ENCODE measurements at places on chromosomes 5 and 9. TPM values are rescaled to one million over a fixed set of nuclear protein-coding genes. Genes with fewer than 3 reads are reported as not detected.

DNA sequence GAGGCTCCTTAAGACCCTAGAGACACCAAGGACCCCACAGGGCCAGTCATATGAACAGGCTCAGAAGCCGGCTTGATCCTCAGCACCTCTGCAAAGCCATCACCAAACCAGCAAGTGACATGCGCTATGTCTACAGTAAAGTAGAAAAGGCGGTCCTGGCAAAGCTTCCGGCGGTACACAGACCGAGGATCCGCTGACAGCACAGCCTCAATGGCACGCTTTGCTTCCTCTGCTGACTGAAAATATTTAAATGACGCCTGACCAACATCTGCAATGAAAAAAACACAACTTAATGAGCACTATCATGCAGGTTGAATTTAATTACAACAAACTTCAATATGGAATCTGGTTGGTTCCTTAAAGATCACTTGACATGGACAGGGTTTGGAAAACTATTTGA lies 17.6 kb downstream of the TRMO start:
- no peak for DNase-seq
- H3K36me3 ChIP-seq: peaks cover 23% of the 10 kb centered on the region
- no peaks in the 10 kb centered on the region for H3K27me3 ChIP-seq
- no peak overlapping the region for H3K27ac ChIP-seq

DNA sequence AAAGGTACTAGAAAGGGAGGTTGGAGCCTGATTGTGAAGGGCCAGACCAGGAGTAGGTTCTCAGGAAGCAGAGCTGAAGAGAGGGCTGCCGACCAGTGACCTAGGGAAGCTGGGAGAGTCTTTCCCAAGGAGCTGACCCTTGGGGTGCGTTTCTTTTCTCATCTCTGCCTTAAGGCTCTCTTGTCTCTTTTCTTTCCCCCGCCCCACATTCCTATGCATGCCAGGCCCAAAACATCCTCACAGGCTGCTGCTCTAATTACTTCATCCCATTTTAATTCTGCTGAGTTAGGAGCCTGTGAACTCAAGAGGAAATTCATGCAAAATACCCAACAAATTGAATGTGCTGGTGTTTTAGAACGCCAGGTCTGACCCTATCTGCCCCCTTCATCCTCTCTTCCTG lies 46.9 kb upstream of the HSPA9 start:
- peak overlapping the region; percentile 4 for H3K4me3 ChIP-seq
- H3K4me1 ChIP-seq: peaks cover 10% of the 10 kb centered on the region
- no peaks in the 10 kb centered on the region for H3K27me3 ChIP-seq
- H3K36me3 ChIP-seq: no peaks in the 10 kb centered on the region

DNA sequence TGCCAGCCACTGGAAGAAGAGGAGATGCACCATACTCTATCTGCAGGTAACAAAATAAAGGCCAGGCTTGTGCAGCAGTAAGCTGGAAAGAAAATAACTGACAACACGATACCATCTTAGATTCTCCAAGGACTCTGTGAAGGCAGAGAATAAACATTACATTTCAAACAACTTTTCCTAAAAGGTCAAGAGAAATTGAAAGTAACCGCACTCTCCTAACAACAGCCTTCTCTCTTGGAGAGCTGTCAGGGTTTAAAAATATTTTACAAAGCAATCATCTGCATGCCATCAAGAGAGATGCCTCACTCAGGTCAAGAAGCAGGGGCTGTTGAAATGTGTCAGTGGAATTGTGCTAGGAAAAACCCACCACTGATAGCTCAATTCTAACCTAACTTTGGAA lies 13.5 kb upstream of the TTLL11 start:
- H3K27ac ChIP-seq: no peak overlapping the region
- no peaks in the 10 kb centered on the region for H3K4me1 ChIP-seq
- peaks cover 3% of the 10 kb centered on the region for H3K27me3 ChIP-seq
- H3K36me3 ChIP-seq: peaks cover 4% of the 10 kb centered on the region
- DNase-seq: no peak
- no peak overlapping the region for H3K4me3 ChIP-seq

DNA sequence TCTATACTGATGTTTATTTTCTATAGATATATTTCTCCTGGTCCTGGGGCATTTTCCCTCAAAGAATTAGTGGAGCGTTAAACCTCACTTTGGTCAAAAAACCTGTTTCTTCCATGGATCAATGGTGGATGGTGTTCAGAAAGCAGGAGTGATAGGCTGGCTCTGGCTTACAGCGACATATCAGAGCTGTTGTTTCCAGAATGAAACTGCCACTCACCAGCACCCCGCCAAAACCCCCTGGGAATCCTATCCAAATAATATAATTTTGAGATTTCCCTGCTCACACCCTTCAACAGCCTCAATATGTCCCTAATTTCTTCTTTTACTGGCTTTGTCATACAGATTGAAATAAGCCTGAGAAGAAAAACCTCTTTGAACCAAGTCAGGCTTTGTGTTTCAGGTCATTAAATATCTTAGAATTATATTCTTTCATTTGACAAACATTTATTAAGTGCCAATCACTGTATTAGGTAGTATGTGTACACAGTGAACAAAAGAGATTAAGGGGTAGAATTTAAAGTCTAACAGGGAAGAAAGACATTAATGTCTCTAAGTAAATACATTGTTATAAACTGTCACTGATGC lies 144.5 kb upstream of the GPR151 start:
- no peak for DNase-seq
- H3K4me1 ChIP-seq: peaks cover 9% of the 10 kb centered on the region
- no peak overlapping the region for H3K27ac ChIP-seq
- no peak overlapping the region for H3K4me3 ChIP-seq

DNA sequence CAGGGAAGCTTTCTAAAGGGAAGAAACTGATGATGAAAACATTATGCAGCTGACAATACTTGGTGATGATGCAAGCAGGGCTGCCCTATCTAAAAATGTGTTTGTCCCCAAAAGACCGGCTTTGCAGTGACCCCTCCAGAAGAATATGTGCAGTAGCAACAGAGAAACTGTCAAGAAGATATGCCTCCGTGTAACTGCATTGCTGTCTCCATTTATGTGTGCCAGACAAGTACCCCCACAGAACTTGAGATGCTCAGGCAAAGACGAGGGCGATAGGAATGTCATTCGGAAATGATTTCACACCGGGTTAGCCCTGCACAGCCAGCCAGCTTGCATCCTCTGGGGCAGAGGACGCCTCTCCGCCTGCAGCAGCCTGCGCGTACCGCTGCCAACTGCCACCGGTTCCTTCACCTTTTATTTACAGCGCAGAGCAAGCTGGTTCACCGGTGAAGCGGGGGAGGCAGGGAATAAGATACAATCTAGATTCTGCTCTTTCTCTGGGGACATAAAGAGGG lies 2.0 kb downstream of the GABBR2 start:
- peaks cover 77% of the 10 kb centered on the region for H3K27me3 ChIP-seq
- H3K4me1 ChIP-seq: peaks cover 10% of the 10 kb centered on the region
- H3K27ac ChIP-seq: no peak overlapping the region
- no peak for DNase-seq
- H3K36me3 ChIP-seq: no peaks in the 10 kb centered on the region
- peak overlapping the region; percentile 84 for H3K4me3 ChIP-seq

DNA sequence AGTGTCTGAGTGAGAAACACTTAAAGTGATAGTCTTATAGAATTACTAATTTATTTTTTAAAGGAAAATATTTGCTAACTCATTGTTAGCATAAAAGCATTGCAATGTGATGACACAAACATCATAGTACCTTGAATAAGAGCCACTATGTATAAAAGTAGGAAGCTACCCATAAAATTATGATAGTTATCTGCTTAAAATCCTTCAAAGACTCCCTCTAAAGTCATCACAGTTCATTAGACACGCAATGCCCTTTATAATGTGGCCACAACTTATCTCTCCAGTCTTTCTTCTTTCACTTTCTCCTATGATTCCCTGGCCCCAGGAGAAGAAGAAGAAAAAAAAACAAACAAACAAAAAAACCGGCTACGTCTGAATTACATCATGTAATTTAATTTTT lies 1144.0 kb upstream of the NUDT12 start:
- no peak overlapping the region for H3K4me3 ChIP-seq
- DNase-seq: no peak
- H3K27me3 ChIP-seq: no peaks in the 10 kb centered on the region
- H3K4me1 ChIP-seq: no peaks in the 10 kb centered on the region

Gene BTF3
- total RNA-seq: 578 TPM

DNA sequence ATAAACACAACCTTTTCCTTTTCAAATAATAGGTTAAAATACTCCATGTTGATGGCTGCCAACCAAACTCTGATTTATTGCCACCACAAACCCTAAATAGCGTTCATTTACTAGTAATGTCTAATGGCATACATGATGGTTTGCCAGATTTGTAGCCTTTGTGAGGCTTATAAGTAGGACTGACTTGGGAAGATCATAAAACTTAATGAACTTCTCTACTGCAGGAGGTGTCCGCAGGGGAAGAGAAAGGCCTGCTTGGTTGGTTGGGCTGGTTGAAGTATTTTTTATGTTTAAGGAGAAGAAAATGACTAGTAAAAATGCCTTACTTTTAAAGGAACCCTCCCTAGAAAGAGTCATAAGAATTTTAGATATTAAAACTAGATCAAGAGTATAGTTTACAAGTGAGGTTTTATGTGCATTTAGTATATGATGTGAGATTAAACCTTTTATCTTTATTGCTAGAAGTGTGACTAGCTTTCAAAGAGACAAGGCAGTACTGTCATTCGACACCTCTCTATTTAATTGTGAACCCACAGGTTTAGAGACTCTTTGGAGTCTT lies 5.0 kb downstream of the PBX3 start:
- DNase-seq: no peak
- no peaks in the 10 kb centered on the region for H3K27me3 ChIP-seq
- peak overlapping the region; percentile 52 for H3K27ac ChIP-seq
- peaks cover 3% of the 10 kb centered on the region for H3K36me3 ChIP-seq
- H3K4me3 ChIP-seq: peak overlapping the region; percentile 73

Gene PCDHB13
- 4.7 TPM for total RNA-seq

Gene FSTL4
- 11.3 TPM for total RNA-seq

DNA sequence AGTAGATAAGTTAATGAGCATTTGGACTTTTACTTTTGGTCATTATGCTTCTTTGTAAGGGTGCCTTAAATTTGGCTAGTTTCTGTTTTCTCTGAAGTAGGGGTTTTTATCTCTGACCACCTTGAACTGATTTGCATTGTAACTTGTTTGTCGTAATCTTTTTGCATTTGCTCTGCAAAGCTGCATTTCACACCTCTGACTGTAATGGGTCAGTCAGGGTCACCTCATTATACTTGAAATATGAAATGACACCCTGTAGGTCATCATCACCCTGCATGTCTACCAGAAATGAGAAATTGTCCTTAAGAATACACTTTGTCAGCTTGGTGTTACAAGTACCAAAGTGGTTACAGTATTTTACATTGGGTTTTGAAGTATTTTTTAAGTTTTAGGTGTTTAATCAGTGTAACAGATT lies 74.0 kb downstream of the KCNN2 start:
- peaks cover 3% of the 10 kb centered on the region for H3K36me3 ChIP-seq
- H3K4me1 ChIP-seq: no peaks in the 10 kb centered on the region
- H3K27me3 ChIP-seq: no peaks in the 10 kb centered on the region
- no peak overlapping the region for H3K4me3 ChIP-seq
- H3K27ac ChIP-seq: no peak overlapping the region
- DNase-seq: no peak

Gene BTNL9
- total RNA-seq: 0.39 TPM

Gene ENHO
- total RNA-seq: 0.95 TPM

GRCh38 chr5:159581502-159582249 lies 251.4 kb upstream of the IL12B start:
- no peak overlapping the region for H3K27ac ChIP-seq
- H3K36me3 ChIP-seq: no peaks in the 10 kb centered on the region
- DNase-seq: no peak
- no peak overlapping the region for H3K4me3 ChIP-seq

DNA sequence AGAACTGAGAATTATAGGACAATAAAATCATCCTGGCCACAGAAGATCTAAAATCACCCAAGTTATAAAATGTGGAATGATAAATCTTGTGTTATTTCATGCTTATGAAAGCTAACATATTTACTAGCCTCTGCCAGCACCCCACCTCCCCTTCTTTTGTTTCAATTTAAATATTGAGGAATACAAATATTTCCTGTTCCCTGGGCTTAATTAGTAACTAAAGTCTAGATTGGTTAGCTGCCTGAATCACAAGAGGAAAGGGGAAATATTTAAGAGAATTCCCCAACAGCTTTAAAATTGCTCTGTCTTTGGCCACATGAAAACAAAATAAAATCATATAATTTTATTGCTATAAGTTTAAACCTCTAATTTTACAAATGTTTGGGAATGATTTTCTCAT lies 287.0 kb downstream of the PRELID2 start:
- H3K36me3 ChIP-seq: no peaks in the 10 kb centered on the region
- no peak overlapping the region for H3K4me3 ChIP-seq
- H3K27me3 ChIP-seq: no peaks in the 10 kb centered on the region
- DNase-seq: no peak
- H3K4me1 ChIP-seq: no peaks in the 10 kb centered on the region

Gene ADAMTS16
- 2.0 TPM for total RNA-seq

DNA sequence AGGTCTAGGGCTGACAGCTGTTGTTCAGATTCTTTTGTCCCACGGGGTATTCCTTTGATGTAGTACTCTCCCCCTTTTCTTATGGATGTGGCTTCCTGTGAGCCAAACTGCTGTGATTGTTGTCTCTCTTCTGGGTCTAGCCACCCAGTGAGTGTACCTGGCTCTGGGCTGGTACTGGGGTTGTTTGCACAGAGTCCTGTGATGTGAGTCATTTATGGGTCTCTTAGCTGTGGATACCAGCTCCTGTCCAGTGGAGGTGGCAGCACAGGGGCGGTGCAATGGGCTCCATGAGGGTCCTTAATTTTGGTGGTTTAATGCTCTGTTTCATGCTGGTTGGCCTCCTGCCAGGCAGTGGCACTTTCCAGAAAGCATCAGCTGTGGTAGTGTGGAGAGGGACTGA lies 161.3 kb downstream of the CAVIN4 start:
- no peaks in the 10 kb centered on the region for H3K36me3 ChIP-seq
- no peaks in the 10 kb centered on the region for H3K4me1 ChIP-seq
- DNase-seq: no peak
- no peak overlapping the region for H3K4me3 ChIP-seq
- no peaks in the 10 kb centered on the region for H3K27me3 ChIP-seq

DNA sequence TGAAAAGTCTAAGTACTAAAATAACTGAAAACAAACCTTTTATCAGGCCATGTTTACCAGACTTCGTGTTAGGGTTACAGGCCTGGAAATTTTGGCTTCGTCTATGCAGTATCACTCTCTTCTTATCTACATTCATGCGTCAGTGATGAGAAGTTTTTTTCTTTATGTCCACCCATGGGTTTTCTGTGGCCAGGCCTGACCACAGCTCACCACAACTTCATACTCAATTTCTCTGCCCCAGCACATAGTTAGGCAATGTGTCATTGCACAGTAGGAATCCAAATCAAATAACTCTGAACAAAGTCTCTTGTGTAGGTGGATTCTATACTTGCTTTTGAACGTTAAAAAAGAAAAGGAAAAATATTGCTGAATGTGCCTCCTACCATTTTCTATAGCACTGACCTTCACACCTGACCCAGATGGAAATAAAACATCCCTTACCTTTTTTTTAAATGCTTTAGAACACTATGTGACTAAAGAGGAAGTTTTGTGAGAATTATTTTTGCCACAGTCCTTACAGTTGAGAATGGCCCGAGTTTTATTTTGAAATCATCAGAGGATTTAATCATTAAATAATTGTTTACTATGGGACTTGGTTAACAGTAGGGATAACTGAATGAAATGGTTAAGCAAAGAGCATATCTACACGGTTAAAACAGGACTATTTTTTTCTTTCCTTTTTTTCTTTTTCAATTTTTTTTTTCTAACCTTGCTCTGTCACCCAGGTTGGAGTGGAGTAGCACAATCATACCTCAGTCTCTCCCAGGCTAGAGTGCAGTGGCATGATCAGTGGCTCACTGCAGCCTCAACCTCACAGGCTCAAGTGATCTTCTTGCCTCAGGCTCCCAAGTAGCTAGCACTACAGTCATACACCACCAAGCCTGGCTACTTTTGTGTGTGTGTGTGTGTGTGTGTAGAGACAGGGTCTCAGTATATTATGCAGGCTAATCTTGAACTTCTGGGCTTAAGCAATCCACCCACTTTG lies 1247.0 kb upstream of the ACO1 start:
- no peaks in the 10 kb centered on the region for H3K4me1 ChIP-seq
- H3K27ac ChIP-seq: no peak overlapping the region
- DNase-seq: no peak

Data from type B pancreatic cell (in vitro differentiated cells).